ENCODE measurements at places on chromosomes 16 and 17. TPM values are rescaled to one million over a fixed set of nuclear protein-coding genes. Genes with fewer than 3 reads are reported as not detected.

The ALOX12B gene
- total RNA-seq = 1.5 TPM

The DOC2B gene
- total RNA-seq = 2.2 TPM

The KRTAP2-1 gene
- not detected for total RNA-seq

The DEXI gene
- total RNA-seq = 43.1 TPM

The KRT9 gene
- not detected for total RNA-seq

The TMEM220 gene
- 2.0 TPM for total RNA-seq

The HOXB13 gene
- total RNA-seq = 2.1 TPM

The TNP2 gene
- not detected for total RNA-seq

The CHST5 gene
- total RNA-seq = not detected

The KRTAP4-1 gene
- 0.08 TPM for total RNA-seq

The AXIN2 gene
- 0.57 TPM for total RNA-seq
